GM20000 (cell line): ENCODE measurements at places on chromosomes 5 and 9.

GRCh38 chr5:76522103-76522935, 100.9 kb downstream of the F2RL2 start:
- DNase-seq = peak; percentile 13

DNA sequence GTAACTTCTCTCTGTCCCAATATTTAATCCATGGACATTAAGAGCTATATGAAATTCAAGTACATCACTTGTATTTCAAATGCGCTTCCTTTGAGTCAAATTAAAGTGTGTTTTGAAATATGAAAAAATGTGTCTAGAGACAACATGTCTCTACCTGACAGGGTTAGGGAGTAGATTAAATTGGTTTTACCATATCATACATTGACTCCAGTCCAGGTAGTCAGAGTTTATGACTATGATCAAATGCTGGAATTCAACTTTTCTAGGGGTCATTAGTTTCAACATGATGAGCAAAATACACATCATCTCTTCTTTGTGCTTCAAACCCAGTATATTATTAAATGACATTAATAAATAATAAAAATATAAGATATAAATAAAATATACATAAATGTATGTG, 259.2 kb downstream of the CDH10 start:
- DNase-seq = no peak

- no peak for DNase-seq
Measured at GRCh38 chr5:138659561-138659960, 84.4 kb upstream of the HSPA9 start.

GRCh38 chr5:176131771-176132170, 106.5 kb upstream of the SIMC1 start:
- no peak for DNase-seq

DNA sequence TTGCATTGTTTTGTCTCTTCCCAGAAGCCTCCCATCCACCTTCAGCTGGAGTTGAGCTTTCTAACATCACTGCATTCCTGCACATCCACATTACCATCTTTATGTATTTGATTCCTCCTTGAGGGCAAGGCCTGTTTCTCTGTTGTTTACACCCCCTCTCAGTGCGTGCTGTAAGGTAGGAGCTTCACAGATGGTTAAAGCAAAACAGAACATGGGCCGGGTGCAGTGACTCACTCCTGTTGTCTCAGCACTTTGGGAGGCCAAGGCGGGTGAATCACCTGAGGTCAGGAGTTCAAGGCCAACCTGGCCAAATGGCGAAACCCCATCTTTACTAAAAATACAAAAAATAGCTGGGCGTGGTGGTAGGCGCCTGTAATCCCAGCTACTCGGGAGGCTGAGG, 110.9 kb downstream of the KCNIP1 start:
- DNase-seq = no peak

DNA sequence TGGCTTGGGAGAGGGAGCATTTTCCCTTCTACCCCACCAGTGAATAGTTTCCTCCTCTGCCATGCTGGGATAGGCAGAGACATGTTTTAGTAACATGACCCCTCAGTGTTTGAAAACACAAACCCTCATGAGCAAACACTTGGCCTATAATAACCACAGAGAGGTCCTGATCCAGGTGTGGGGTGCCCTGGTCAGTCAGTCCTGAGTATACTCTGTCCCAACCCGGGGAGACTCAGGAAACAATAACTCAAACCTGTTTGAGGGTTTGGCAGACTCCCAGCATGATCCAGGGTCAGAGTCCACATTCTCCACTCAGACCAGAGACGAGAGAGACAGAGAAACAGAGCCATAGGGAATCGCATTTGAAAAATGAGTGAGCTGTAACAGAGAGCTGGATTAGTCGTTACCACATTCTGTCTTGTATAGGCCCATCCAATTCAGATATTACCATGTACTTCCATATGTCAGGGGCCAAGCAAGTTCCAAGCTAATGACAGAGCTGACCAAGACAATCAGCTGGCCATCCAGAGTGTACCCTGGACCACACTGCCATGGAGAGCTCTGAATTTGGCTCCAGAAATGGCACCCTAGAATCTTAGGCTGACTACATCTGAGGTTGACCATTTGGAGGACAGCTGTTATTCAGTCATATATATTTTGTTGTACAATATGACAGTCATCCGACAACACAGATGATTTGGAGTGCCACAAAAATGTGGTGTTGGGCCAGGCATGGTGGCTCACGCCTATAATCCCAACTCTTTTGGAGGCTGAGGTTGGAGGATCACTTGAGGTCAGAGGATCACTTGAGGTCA, 4.2 kb upstream of the CA9 start:
- DNase-seq = no peak

DNA sequence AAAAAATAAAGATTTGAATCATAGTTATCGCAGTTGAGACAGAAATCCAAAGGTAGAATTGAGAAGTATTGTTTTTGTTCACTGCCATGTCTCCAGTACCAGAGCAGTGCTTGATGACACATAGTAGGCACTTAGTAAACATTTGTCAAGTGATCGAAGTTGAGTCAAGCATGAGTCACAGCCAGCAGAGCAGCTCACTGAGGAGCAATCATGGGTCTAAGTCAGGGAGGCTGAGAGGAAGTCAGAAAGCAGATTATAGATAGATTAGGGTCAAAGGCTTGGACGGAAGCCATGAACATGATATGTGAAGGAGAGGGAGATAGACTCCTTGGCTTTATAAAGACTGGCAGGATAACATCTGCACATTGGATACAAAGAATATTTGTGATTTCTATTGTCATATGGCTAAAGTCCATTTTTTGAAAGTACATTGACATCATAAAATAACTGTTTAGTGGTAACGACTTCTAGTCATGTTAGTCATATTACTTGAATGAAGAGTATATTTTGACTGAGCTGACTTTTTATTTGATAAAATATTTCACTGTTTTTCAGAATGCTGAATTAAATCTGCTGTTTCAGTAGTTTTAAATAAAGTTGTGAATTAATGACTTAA, 168.5 kb downstream of the RAB3C start:
- no peak for DNase-seq

DNA sequence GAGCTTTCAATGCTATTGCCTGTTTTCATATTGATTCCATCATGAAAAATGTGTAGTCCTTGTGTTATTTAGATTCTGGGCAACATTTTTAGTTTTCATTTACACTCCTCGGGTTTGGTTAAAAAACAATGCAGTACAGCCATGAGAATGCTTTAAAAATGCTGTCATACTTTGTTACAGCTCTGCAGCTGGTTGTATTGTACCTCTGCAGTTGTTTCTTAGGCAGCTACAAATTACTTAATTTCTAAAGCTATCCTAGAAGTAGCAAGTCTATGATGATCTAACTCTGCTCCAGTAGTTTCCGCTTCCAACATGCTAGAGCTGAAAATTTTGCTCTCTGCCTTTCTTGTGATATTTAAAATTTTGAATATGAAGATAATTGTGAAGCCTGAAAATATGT, 20.2 kb downstream of the SNX18 start:
- DNase-seq = no peak

DNA sequence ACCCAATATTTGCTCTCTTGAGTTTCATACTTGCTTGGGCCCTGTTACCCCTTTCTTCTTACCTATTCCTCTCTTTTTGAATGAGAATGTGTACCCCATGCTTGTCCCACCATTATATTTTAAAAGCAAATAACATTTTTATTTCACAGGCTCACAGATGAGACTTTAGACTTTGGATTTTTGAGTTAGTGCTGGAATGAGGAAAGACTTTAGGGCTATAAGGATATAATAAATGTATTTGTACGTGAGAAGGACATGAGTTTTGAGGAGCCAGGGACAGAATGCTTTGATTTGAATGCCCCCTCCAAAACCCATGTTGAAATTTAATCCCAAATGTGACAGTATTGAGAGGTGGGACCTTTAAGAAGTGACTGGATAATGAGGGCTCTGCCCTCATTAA, 33.1 kb upstream of the TNPO1 start:
- DNase-seq = no peak

- DNase-seq = no peak
Measured at GRCh38 chr9:137293482-137294090, 8.5 kb downstream of the NRARP start.
